ENCODE measurements at places on chromosomes 7 and 10.
A peak's percentile ranks its signal among the peaks of the same experiment; 100 is the strongest.

DNA sequence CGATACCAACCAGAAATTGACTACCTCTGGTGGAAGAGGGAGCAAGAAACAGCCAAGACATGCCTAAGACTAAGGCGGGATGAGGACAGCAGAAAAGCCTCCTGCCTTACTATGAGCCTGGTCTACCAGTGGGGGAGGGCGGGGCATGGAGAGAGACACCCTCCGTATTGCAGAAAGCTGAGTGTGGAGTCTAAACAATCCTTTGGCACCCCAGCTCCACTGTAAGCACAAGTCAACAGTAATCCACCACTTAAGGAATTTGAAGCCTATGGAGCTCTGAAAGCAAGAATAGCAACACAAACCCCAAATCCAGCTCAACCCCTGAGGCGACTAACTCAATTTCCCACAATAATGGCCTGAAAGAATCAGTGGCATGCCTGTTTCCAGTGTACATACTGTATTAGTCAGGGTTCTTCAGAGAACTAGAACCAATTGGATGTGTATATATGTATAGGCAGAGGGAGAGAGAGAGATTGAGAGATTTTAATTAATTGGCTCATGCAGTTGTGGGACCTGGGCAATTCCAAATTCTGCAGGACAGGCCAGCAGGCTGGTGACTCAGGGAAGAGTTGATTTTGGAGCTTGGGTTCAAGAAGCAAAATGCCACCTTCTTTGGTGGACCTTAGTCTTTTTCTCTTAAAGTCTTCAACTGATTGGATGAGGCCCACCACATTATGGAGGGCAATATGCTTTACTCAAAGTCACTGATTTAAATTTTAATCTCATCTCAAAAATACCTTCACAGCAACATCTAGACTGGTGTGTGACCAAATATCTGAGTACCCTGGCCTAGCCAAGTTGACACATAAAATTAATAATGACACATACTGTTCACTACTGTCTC, 13.5 kb downstream of the PPIF start:
- no peak for DNase-seq

- peak; percentile 65 for DNase-seq
Measured at GRCh38 chr10:3782146-3782450, 2.9 kb downstream of the KLF6 start.

DNA sequence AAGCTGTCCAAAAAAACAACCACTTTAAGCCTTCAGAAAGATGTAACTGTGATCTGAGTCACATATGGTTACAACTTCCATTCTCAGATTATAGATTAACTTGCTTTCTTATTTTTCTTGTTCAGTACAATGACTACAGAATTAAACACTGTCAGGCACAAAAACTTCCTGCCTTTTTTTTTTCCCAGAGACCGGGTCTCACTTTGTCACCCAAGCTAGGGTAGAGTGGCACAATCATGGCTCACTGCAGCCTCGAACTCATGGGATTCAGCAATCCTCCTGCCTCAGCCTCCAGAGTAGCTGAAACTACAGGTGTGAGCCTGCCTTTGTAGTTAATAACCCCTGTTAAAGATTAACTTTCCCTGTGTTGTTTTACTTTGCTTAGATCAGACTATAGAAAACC, 163.2 kb downstream of the AVL9 start:
- no peak for DNase-seq

DNA sequence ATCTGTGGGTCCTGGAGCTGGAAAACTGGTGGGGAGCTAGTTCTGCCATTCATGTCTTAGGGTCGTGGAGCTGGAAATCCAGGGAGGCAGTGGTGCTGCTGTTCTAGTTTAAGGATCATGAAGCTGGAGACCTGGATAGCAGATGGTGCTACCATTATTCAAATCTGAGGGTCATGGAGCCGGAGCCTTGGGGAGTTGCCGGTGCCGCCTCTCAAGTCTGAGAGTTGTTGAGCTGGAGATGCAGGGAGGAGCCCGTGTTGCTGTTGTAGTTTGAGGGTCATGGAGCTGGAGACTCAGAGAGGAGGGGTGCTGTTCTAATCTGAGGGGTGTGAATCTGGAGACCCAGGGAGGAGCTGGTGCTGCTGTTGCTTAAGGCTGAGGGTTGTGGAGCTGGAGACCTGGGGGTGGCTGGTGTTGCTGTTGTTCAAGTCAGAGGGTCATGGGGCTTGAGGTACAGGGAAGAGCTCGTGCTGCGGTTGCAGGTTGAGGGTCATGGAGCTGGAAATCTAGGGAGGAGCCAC, 86.0 kb upstream of the ZNF479 start:
- DNase-seq, result no peak

- no peak for DNase-seq
Measured at GRCh38 chr10:118332236-118332635, 9.9 kb downstream of the FAM204A start.

DNA sequence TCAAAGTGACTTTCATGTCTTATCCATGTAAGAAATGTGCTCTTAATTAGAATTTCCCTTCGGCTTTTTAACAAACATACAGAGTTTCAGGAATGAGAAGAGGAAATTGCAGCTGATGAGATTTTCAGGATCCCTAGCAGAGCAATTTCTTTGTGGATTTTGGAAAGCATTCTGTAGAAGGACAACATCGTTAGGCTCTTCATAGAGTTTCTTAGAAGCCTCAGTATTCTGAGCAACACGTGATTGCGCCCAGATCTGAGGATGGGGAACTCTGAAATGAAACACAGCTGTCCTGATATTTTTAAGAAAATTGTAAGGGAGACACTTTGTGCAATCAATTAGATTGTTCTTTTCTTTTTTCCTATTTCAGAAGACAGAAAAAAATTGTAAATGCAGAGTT, 85.8 kb downstream of the LHFPL3 start:
- no peak for DNase-seq

- no peak for DNase-seq
Measured at GRCh38 chr7:80630608-80631405, 7.6 kb upstream of the CD36 start.

- no peak for DNase-seq
Measured at GRCh38 chr10:79047584-79047874, 21.2 kb upstream of the ZMIZ1 start.

GRCh38 chr10:102779680-102780526, 36.2 kb downstream of the WBP1L start:
- no peak for DNase-seq

- DNase-seq, result no peak
Measured at GRCh38 chr10:34294137-34294536, 521.0 kb downstream of the PARD3 start.

DNA sequence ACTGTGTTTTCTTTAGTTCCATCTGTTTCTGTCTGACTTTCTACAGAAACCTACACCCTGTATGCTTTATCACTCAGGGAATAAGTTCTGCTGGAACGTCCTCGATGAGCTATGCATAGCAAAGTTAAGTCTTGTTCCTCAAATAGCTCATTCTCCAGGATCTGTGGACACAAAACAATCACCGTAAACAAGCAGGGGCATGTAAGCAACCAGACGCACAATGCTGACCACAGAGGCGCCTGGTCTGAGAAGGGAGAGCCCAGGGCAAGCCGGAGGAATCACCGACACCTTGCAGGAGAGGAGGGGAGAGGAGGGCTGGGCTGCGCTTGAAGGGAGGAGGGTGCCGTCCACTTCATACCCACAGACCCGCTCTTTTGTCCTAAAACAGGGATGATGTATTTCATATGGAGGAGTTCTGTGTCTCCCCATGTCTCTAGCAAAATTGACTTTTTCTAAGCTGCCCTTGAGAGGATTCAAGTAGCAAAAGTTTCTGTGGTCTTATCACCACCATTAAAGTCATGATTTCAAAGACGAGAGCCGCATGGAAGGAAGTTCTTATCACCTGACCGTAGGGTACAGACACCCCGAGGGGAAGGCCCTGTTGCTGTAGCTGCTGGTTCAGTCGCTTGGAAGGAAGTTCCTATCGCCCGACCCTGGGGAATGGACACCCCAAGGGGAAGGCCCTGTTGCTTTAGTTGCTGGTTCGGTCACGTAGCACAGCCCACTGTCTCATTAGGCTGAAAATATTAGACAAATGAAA, 14.3 kb downstream of the CALML3 start:
- no peak for DNase-seq

- no peak for DNase-seq
Measured at GRCh38 chr7:15778191-15778590, 91.7 kb upstream of the MEOX2 start.

DNA sequence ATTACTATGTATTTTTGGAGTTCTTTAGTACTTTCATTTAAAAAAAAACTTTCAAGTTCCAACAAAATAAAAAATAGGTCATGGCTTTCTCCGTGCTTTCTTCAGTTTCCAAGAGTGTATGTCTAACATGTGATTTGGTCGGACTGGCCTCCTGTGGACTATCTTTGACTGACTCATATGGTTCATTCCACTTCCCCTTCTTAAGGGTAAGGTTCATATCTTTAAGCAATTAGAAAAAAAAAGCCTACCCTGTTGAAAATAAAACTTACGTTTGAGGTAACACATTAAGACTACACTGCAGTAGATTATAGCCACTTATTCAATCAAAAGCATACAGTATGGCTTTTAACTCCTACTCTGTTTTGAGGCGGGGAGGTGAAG, 112.8 kb upstream of the AHR start:
- DNase-seq, result peak; percentile 14

GRCh38 chr10:31974434-31975124, 45.9 kb upstream of the ARHGAP12 start:
- no peak for DNase-seq

DNA sequence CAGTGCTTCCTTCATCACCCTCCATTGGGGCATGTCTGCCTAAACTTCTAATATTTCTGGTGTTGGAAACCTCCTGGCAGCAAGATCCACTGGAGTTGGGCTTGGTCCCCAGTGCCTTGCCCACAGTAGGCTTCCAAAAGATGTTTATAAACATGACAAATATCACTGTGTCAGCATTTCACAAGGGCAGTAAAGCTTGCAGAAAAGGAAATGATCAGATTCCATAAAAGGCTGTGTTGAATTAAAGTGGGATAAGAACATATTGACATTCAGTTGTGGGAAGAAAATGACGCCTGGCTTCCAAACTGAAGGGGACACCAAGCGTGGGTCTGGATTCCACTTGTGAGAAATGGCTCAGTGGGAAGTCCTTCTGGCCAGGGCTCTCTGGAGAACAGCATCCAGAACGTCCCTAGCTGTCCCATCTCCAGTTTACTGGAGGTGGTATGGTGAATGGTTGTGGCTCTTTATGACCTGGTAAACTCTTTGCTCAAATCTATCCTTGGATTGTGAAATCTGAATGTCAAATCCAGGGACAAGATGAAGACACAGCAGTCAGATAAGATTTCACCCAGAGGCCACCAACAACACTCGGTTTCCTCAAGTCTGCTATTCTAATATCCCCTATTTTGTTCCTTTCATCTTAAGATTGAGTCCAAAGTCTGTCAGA, 287.2 kb downstream of the TNS3 start:
- no peak for DNase-seq

DNA sequence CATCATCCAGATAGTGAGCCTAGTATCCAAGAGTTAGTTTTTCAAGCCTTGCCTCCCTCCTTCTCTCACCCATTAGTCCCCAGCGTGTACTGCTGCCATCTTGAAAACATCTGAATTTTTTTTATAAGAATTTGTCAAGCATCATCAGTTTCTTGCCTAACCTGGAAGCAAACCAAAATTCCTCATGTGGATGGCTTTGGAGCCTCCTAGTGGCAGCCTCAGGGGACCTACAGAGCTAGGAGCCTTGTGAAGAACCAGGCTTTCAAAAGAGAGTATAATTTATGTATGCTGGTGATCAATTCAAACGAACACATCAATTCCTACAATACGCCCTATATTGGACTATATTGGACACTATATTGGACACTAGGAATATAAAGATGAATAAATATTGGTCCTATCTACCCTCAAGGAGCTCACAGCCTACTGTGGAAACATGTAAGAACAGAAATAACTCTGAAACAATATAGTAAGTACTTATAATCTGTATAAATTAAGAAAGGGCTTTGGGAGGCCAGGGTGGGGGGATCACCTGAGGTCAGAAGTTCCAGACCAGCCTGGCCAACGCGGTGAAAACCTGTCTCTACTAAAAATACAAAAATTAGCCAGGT, 63.4 kb downstream of the HPSE2 start:
- no peak for DNase-seq

DNA sequence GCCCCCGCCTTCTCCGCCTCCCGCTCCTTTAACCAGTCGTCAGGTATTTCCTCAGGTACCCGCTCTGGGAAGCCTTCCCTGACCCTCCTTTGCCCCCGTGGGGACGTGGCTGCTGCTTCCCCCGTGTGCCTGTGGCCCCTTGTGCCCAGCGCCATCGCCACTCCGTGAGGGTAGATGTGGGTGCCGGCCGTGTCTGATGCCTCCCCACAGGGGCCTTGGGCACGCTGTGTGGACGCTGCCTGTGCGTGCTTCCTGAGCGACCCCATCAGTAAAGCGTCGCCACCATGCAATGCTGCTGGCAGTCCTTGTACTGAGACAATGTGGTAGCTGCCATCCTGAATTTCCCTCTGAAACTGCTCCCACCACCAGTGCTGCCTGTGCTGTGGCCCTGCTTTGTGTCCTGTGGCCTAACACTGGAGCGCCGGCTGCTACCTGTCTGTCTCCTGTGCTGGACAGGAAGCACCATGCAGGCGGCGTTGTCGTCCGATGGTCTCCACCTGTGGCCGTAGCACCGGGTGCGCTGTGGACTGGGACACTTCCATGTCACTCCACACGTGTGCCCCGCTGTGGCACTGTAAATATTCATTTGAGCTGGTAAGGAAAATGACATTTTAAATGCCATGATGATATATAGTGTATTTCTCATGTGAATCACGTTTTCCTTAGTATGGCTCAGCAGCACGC, 213.8 kb downstream of the MGMT start:
- no peak for DNase-seq

GRCh38 chr7:134831862-134832261, 52.4 kb downstream of the CALD1 start:
- no peak for DNase-seq

DNA sequence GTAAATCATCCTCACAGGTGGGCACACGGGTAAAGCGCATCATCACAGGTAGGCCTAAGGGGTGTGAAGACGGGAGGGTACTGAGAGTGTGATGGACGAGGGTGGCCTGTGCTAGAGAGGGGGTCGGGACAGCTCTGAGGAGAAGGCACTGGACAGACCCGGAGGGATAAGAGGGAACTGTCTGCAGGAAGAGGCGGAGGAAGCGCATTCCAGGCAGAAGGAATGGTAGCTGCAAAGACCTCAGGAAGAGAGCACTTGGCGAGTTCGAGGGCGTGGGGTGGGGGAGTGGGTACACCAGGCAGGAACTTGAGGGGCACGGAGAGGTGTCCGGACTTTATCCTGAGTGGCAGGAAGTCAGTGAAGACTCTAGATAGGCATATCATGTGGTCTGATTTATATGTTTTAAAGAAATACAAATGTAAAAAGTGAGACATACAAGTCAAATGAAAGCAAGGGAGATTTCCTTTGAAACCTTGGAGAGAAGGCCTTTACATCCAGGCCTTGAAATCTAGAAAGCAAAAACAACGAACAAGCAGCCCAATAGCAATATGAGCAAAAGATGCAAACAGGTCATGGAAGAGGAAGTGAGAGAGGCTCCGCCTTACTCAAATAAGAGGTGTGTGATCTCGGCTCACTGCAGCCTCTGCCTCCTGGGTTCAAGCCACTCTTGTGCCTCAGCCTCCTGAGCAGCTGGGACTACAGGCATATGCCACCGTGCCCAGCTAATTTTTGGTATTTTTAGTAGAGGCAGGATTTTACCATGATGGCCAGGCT, 3.6 kb downstream of the LHPP start:
- no peak for DNase-seq

Data from CD4-positive, alpha-beta T cell treated with Interleukin-4 for 1 hour (primary cell).